Activated CD4-positive, alpha-beta T cell treated with anti-CD3 and anti-CD28 coated beads, Interleukin-2, amount 50 U/mL, for 24 hours (primary cell): ENCODE measurements at places on chromosomes 4 and X.

GRCh38 chr4:33722800-33723516 lies 2521.4 kb downstream of the ARAP2 start:
- DNase-seq, result no peak

DNA sequence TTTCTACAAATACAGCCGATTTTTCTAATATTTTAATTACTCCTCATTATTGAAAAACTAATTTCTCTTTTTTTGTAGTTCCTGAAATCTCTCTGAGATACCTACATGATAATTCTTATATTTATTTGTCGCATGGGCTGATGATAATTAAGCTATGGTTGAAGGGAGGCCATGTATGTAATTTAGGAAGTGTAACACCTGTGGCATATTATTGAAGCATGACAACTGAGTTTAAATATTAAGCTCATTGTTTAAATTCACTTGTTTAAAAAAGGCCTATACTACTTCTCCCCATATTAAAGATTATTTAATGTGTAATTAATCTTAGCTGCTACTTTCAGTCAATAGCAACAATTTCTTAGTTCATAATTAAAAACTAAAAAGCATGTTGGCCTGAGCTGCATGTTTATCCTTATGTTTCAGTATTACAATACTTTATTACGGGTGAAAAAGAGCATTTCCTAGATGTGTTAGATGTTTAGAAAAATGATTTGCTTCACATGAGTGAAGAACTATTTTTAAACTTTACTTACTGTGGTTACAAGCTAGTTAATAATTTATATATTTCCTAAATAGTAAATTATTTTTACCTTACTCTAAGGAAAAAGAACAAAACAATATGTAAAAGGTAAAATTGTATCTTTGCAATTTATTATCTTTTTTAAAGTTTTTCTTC lies 122.4 kb downstream of the RAP1GDS1 start:
- DNase-seq, result no peak

GRCh38 chr4:145944886-145945285 lies 6.3 kb upstream of the ZNF827 start:
- DNase-seq, result no peak

- no peak for DNase-seq
Measured at GRCh38 chr4:38566806-38567398, 97.1 kb upstream of the KLF3 start.

- no peak for DNase-seq
Measured at GRCh38 chrX:48890934-48891401, 6.6 kb downstream of the TIMM17B start.

- DNase-seq, result no peak
Measured at GRCh38 chr4:53775381-53775780, 184.1 kb upstream of the LNX1 start.
